ENCODE measurements at places on chromosomes 12 and 14.

- no peak for DNase-seq
Observed at GRCh38 chr14:52609445-52610044, 56.9 kb downstream of the GPR137C start.

GRCh38 chr12:54196396-54196795 is 7.6 kb upstream of the SMUG1 start:
- DNase-seq, result no peak

DNA sequence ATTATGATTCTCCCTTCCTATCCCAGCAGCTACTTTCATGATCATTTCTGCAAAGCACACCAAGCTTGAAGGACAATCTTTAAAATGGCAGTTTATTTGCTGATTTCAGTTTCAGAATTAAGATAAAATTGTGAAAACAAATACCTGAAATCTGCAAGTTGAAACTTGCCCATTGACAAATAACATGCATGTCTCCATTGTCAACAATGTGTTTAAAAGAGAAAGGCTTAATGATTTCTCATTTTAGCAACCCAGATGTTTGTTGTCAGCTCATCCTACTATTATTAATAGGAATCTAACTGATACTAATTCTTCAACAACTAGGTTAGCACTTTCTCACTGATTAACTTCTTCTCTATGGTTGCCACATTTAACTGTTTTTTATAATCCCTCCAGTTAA is 474.6 kb downstream of the PRKD1 start:
- DNase-seq, result no peak

- DNase-seq, result peak; percentile 95
Observed at GRCh38 chr14:67538501-67538900, 5.4 kb downstream of the PLEKHH1 start.

DNA sequence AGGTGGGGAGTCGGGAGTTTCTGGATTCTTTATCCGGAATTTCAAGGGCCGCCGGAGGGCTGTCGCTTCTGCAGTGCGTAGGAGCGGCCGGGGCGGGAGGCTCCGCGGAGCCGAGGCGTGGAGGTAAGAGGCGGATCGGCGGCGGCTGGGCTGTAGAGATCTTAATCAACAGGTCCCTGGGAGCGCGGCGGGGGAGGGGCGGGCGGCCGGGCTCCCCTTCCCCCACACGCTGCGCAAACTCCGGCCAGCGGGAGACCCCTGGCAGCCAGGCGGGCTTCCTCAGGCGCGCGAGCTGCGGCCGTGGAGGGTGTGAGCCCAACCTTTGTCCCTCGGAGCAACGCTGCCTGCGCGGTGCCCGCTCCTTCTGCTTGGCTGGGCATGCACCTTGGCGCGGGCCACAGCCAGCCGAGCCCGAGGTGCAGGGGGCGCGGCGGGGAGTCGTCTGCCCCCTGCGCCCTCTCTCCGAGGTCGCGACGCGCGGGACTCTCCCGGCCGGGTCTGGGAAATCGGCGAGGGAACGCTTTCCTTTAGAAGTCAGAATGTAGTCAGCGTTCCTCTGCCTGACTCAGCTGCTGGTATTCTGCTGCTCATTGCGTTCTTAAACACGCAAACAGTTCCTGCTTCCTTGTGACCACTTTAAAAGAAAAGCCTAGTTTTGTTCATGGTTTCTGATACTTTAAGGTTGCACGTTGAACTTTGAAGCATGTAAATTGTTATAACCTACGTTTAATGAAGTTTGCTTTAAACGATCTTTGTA is at the start of gene PALS1:
Gene PALS1, plus strand, starts transcription at position 25 of the 757 bp plus-strand sequence. CDS start 37,736 bp downstream, outside the sequence.
- no peak for DNase-seq

- DNase-seq, result no peak
Observed at GRCh38 chr14:72745546-72745945, 148.4 kb downstream of the DPF3 start.

DNA sequence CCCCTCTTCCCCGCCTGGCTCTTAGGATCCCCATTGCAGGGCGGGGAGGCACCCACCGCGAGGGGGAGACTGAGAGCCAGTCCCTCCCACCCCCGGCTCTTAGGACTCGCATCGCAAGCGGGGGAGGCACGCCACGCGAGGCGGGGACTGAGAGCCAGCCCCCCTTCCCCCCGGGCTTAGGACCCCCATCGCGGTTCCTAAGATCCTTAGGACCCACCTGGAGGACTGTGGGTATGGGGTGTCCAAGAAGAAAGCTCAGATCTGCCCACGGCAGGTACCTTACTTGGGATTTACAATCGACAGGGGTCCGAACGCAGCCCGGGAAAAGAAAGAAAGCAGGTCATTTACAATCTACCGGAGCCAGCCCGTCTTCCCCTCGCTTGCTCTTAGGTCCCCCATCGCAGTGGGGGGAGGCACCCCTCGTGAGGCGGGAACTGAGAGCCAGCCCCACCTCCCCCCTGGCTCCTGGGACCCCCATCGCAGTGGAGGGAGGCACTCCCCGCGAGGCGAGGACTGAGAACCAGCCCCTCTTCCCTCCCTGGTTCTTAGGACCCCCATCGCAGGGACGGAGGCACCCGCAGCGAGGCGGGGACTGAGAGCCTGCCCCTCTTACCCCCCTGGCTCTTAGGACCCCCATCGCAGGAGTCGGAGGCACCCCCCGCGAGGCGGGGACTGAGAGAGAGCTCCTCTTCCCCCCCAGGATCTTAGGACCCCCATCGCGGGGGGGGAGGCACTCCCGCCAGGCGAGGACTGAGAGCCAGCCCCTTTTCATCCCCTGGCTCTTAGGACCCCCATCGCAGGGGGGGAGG is 43.7 kb downstream of the DDX11 start:
- DNase-seq, result no peak

DNA sequence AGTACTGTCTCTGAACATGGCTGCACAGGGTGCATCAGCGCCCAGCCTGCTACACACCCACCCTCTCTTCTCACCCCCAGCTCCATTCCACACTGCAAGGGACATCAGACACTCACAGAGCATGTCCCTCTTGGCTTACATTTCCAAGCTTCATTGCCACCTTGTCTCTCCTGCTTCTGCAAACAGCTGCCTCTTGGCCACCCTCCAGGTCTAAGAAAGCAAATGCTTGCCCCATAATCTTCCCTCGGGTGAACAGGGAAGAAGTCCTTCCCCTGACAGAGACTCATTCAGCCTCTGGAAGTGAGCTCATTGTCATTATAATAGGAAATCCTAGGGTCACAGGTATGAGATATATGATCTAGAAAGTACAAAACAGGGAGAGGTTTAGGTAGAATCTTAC is 505.2 kb downstream of the RMST start:
- no peak for DNase-seq

DNA sequence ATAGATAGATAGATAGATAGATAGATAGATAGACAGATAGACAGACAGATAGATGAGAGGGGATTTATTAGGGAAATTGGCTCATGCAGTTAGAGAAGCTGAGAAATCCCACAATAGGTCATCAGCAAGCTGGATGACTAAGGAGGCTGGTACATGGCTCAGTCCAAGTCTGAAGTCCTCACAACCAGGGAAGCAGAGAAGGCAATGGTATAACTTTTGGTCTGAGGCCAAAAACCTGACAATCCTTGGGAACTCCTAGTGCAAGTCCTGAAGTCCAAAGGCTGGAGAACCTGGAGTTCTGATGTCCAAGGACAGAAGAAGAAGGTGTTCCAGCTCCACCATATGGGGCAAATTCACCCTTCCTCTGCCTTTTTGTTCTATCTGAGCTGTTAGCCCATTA is 517.6 kb upstream of the ATP2B1 start:
- no peak for DNase-seq

Measured in NCI-H524 treated with DMSO at 0.1 percent for 48 hours (cell line).